ENCODE measurements at places on chromosomes 4 and X.

DNA sequence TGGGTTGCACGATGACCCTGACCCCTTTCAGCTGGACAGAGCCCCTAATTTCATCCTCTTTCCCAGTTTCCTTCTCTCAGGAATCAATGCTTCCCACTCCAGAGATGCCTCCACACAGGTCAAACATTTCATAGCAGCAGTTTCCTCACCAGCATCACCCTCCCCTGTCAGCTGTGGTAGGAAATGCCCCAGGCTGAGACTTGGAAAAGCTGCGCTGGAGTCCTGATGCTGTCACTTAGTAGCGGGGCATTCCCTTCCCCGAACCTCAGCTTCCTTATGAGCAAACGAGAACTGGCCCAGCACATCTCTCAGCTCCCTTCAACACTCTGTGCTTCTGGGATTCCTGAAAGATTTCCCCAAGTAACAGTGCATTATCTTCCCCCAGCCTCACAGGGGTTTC is 2.7 kb downstream of the GJB1 start:
- no peak for DNase-seq

DNA sequence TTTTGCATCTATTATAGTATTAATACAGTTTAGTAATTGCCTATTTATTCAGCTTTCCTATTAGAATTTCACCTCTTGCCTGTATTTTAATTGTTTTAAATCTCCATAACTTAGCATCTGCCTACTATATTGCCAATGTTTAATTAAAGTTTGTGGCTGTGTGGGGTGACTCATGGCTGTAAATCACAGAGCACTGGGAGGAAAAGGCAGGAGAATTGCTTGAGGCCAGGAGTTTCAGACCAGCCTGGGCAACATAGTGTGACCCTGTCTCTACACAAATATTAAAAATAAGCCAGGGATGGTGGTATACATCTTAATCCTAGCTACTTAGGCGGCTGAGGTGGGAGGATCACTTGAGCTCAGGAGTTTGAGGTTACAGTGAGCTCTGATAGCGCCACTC is 14.5 kb upstream of the CCSER1 start:
- DNase-seq = no peak

DNA sequence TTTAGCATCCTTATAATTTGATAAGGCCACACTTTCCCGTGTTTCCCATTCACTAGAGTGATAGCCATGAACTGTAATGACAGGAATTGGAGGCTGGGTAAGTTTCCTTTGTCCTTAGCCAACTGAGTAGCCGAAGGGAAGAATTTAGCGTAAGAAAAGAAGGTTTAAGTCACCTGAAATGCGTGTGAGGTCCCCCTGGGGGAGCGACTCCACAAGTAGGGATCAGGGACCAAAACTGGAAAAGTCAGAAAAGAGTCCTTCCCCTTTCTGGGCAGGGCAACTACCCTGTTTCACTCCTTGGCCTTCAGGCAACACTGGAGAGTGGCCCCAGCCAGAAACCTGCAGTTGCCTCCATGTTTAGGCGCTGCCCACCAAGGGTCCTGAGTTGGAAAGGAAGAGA is 81.6 kb upstream of the MED14 start:
- DNase-seq = no peak

GRCh38 chr4:57492251-57492878 is 382.2 kb upstream of the IGFBP7 start:
- no peak for DNase-seq

- DNase-seq = no peak
Observed at GRCh38 chrX:18016941-18017340, 155.8 kb upstream of the RAI2 start.

DNA sequence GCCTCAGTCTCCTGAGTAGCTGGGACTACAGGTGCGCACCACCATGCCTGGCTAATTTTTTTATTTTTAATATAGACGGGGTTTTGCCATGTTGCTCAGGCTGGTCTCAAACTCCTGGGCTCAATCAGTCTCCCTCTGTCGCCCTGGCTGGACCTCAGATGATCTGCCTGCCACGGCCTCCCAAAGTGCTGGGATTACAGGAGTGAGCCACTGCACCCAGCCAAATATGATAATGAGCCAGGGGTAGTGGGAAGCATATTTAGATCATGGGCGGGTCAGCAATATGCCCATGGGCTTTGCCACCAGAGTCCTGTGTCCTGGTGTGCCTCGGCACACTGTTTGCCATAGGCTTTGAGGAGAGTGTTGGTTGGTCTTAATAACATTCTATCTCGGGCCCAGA is 71.8 kb downstream of the FAM193A start:
- no peak for DNase-seq

DNA sequence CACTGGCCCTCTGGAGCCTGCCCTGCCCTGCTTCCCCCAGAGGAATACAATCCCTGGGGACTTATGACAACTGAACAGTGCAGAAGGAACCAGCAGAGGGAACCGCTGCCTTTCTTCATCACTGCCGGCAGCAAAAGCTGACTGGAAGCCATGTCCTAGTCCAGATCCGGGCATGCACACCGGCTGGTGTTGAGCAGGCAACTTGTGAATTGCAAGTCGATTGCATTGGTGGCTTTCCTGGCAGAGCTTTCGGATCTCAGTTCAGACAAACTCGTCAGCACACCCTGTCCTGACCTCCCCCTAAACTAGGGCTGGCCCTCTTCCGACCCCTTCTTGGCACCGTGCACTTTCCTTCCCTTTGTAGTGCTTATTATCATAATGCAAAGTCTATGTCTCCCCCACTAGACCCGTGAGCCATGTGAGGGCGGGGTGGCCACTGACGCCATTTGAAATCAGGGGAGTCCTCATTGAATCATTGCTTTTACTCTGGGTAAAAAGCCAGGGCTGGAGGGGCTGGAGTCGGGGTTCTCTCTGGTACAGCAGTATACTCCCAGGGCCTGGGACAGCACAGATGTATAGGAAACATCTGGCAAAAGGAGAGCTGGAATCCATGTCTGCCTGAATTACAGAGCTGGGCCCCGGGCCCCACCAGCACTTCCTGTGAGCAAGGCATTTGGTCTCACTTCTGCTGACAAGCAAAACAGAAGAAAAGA is 1.8 kb downstream of the ARHGAP4 start:
- peak; percentile 56 for DNase-seq

- DNase-seq = no peak
Observed at GRCh38 chr4:2741626-2742025, 14.5 kb downstream of the TNIP2 start.

- peak; percentile 9 for DNase-seq
Observed at GRCh38 chrX:148049441-148049840, 68.3 kb downstream of the FMR1NB start.

- DNase-seq = no peak
Observed at GRCh38 chr4:74378573-74378972, 13.6 kb downstream of the EREG start.

DNA sequence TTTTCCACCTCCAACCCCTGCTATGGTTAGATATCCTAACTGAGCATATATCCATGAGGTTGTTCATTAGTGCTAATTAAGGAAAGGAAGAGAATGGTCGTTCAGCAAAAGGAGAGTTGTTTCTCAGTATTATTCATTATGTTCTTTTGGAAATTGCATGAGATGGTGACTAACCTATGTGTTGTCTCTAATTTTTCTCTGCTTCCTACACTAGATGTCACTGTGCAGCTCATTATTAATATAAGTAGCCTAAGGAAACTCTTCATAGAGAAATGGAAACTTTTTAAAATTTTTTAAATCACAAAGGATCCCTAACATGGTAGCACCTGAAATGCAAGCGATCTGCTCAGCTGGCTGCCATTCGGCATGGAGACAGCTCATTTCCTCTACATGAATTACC is 67.7 kb upstream of the FAM9A start:
- DNase-seq = no peak

- DNase-seq = no peak
Observed at GRCh38 chrX:9738151-9738550, 27.5 kb downstream of the GPR143 start.

- DNase-seq = peak; percentile 60
Observed at GRCh38 chrX:136147315-136147901, at the start of gene FHL1. Gene FHL1, plus strand, starts transcription at chrX:136147533.

GRCh38 chr4:144090744-144091143 is 49.8 kb downstream of the GYPA start:
- DNase-seq = no peak
